ENCODE measurements at places on chromosomes 13 and 19.

- DNase-seq = no peak
Observed at GRCh38 chr13:61180234-61180633, 235.4 kb downstream of the PCDH20 start.

DNA sequence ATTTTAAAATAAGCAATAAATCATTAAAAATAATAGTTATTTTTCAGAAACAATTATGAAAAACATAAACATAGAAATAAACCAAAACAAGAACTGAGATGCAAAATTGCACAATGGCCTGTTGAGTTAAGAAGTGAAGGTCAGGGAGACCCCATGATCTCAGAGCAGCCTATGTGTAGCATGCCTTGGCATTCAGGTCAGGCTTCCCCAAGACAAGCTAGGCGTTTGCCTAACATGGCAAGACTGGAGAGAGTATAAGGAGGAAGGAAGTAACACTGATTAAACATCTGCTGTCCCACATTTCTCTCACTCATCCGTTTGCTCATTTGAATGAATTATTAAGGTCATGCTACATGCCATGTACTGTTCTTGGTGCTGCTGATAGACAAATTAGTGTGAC, 291.8 kb downstream of the TSHZ3 start:
- no peak for DNase-seq

DNA sequence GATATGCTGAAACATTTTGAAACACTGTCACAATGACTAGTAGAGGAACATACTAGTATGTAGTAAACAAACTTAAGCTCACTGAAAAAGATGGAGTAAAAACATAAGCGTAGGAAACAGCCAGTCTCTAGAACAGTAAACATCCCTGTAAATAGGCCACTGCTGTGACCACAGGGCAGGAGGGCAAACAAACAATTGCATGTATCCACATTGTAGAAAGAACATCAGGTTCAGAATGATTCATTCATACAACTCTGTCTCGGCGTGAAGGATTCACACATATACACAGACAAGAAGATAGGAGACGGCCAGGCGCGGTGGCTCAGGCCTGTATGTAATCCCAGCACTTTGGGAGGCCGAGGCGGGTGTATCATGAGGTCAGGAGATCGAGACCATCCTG, 390.1 kb downstream of the IRS2 start:
- DNase-seq = no peak

GRCh38 chr13:27097691-27098090, 73.9 kb downstream of the USP12 start:
- no peak for DNase-seq

DNA sequence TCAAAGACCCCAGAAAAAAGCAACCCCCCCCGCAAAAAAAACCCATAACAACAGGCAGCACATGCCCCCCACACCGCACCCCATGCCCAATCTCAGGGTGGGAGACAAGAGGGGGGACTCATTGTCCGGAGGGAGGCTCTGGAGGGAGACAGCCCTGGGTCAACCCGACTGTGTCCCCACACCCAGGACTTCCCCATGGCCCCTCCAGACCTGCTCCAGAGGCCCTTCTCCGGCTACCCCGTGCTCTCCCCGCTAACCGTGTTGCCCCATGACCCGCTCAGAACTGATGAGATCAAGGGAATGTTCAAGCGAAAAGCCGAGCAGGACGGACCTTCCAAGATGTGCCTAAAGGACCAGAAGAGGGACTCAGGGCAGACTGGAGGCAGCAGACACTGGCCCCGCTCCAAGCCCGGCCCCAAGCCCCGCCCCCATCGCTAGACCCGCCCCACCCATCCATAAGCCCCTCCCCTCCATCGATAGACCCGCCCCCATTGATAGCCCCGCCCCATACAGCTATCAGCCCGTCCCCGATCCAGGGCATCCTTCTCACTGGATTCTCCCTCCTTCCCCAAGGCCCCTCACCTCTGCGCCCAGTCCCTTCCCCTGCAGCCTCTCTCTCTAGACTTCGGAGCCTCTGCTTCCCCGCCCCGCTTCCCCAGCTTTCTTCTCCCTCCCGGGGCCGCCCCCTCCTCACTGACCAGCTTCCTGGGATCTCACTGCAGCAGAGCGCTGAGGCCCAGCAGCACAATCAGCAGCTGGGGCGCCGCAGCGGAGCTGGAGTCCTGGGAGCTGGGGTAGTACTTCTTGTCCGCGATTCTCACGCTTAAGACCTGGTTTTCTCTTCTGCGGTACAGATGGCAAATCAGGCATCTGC, 2.2 kb downstream of the BST2 start:
- no peak for DNase-seq

- DNase-seq = no peak
Observed at GRCh38 chr13:112452380-112453206, 76.4 kb downstream of the SPACA7 start.

DNA sequence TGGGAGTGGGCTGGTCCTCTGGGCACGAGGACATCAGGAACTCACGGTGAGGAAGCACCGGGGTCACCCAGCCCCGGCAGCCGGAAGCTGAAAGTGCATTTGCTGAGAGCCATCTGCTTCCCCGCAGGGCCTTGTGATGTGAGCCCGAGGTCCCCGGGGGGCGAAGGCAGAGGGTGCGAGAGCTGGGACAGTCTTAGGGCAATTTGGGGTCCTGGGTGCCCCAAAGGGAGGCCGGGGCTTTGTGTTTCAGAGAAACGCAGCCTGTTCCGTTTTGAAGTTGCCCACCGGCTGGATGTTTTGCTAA, 4.8 kb downstream of the F2RL3 start:
- peak; percentile 52 for DNase-seq

- DNase-seq = no peak
Observed at GRCh38 chr19:35908973-35909683, 1.0 kb upstream of the TYROBP start.

DNA sequence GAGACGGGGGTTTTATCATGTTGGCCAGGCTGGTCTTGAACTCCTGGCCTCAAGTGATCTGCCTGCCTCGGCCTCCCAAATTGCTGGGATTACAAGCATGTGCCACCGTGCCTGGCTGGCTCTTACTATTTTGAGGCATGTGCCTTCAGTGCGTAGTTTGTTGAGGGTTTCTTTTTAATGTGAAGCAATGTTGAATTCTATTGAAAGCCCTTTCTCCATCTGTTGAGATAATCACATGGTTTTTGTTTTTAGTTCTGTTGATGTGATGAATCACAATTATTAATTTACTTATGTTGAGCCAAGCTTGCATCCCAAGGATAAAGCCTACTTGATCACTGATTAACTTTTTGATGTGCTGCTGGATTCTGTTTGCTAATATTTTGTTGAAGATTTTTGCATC, 290.9 kb downstream of the KCNRG start:
- no peak for DNase-seq

GRCh38 chr13:30900952-30901749, 4.9 kb upstream of the MEDAG start:
- no peak for DNase-seq

DNA sequence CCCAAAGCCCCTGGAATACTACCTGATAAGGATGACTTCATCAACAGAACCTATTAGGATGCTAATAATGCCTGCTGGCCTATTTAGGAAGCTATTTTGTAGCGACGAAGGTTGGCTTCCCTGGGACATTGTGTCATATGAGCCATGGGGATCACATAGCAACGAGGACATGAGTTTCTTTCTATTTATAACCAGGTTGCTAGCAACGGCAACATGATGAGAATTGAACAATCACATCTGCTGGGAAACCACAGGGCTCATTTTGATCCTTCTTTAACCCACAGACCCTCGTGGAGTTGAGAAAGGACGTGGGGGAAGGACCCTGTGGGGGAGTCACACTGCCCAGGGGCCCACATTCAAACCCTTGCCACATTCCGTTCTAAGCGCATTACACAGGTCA, 172.2 kb downstream of the COL4A1 start:
- DNase-seq = no peak

- no peak for DNase-seq
Observed at GRCh38 chr13:112984501-112984900, 15.5 kb downstream of the MCF2L start.

DNA sequence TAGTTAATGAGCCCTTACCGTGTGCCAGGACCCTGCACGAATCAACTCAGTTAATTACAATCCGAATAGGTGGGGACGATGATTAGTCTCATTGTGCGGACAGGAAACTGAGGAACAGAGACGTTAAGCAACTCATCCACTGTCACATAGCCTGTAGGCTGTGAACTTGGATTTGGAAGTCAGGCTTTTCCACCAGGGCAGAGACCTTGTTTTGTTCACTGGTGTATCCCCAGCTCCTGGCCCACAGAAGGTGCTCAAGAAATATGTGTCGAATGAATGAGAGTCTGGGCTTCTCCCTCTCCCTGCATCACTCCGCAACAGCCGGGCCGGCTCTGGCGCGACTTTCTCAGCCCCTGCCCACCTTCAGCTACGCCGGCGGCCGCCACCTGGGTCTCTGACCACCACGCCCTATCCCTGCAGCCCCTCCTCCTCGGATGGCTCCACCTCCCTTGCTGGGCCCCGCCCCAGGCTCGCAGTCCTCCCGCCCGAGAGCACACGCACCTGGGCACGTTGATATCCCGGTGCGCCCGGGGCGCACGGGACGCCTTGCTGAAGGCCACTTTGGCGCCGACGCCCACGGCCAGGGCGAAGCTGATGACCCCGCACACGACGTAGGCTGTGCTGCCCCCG, 1.3 kb downstream of the SHISA7 start:
- peak; percentile 52 for DNase-seq

- no peak for DNase-seq
Observed at GRCh38 chr13:19586904-19587634, 25.7 kb upstream of the TPTE2 start.

DNA sequence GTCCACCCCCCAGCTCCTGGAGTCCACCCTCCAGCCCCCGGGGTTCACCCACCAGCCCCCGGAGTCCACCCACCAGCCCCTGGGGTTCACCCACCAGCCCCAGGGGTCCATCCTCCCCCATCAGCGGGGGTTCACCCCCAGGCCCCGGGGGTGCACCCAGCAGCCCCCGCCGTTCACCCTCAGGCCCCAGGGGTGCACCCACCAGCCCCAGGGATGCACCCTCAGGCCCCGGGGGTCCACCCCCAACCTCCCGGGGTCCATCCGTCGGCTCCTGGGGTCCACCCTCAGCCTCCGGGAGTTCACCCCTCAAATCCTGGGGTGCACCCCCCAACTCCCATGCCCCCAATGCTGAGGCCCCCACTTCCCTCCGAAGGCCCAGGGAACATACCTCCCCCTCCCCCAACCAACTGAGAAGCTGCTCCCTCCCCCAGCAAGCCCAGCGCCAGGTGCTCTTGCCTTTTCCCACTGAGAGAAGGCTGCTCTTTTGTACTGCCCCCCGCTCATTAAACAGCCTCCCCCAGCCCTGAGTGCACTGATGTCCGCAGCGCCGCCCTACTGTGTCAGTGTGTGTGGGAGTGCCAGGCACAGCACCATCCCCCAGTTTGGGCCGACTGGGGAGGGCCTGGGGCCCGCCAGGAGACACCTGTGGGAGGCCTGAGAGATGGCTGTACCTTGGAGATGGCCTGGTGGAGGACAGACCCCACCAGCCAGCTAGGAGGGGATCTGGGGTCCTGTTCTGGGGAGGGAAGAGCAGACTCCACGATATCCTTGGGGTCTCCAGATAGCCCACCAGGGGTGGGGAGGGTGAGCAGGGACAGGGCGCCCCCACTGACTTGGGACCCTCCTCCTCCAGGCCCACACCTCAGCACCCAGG, 750 bp upstream of the AMH start:
- no peak for DNase-seq

DNA sequence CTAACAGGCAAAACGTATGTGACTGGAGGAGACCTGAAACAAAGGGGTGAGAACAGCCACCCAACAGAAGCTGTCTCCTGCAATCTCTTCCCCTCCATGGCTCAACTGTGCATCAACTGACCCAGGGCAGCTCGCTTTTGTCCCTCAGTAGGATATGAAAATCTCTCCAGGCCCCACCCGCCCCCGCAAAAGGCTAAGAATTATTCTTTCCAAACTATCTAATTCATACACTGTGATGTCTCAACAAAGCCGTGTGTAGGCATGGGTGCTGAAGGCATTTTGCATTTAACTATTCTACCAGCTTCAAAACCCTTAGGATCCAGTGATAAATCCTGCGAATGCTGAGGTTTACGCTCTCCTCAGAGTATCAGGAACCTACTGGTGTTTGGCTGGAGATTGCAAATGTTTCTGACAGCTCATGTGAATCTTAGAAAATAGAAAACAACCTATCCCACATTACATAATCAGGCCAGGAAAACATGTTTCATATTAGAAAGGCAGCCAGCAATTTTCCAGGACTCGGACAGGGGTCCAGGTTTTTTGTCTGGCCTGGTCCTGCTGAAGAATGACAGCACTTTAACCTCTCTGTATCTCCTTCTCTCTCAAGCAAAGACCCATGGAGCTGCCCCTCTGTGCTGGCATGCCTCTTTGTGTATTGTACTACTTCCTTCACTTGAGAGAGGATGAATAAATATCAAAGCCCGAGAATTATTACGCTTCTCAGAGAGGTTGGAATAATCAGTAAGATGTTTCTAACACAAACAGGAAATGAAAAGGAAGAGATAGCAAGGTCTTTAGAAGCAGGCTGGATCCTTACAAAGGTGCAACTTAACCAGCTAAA, 17.3 kb downstream of the DHRS12 start:
- DNase-seq = no peak

- DNase-seq = no peak
Observed at GRCh38 chr19:35718345-35719041, 690 bp downstream of the KMT2B start.

DNA sequence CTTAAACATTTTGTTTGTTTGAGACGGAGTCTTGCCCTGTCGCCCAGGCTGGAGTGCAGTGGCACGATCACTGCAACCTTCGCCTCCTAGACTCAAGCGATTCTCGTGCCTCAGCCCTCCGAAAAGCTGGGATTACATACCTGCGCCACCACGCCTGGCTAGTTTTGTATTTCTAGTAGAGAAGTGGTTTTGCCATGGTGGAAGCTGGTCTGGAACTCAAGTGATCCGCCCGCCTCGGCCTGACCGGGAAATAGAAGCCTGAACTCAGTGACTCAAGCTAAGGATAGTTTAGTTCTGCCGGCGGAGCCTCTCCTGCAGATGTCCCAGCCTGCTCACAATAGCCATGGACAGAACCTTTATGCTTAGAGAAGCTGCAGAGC, 53.0 kb upstream of the ZNF254 start:
- DNase-seq = no peak

- no peak for DNase-seq
Observed at GRCh38 chr13:48123812-48124211, 28.9 kb upstream of the MED4 start.

DNA sequence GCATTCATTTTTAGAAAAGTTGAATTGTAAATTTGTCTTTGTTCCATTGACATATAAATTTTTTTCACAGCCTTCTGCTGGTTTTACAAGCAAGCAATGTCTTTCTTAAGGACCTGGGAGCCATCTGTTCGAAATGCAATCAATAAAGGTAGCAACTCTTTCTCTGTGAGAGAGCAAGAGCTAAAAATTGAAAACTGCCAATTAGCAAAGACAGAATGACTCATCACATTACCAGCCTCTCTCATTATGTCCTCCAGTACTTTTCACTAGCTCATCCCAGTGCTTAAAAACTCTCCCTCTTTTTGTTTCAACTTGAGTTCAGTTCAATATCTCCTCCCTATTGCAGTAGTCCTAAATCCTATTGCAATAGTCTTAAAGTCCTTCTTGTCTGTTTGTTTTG, 760.7 kb upstream of the SLITRK6 start:
- DNase-seq = peak; percentile 73

- no peak for DNase-seq
Observed at GRCh38 chr13:29050719-29051118, 230.6 kb downstream of the MTUS2 start.

GRCh38 chr19:4773047-4773640, 18.4 kb upstream of the FEM1A start:
- no peak for DNase-seq

- no peak for DNase-seq
Observed at GRCh38 chr13:34733721-34734120, 208.3 kb upstream of the NBEA start.

- DNase-seq = peak; percentile 41
Observed at GRCh38 chr13:91406619-91407018, 8.2 kb downstream of the GPC5 start.

Measured in NCI-H2171 (cell line).